ENCODE measurements at places on chromosomes 7 and 10.

DNA sequence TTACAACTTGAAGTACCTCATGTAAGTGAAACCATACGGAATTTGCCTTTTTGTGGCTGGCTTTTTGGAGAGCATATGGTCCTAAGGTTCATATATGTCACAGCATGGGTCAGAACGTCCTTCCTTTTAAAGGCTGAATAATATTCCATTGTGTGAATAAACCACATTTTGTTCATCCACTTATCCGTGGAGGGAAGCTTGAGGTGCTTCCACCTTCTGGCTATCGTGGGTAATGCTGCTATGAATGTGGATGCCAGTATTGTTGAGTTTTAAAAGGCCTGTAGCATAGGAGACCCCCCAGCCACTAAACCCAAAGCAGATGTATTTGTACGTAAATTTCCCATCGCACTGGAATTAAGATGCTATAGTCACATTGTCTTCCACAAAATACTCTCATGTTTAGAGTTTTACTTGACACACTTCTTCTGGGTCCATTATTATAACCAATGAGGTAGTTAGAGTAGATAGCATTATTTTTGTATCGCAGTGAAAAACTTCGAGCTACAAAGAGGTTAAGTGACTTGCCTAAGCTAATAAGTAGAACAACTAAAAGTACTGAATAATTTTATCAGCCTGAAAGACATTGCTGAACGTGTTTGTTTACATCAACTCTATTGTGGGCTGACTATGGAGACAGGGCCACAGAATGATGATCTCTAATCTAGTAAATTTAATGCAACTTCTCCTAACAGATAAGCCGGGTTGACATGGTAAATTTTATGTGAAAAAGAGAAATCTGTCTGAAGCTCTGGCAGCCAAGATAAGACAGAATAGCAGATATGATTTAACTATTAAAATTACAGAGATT is 183.0 kb upstream of the CTBP2 start:
- no peak for DNase-seq

- no peak for DNase-seq
These were observed 73.2 kb upstream of the DGKI start for GRCh38 chr7:137919987-137920386.

GRCh38 chr7:103593691-103594090 is 147.7 kb upstream of the SLC26A5 start:
- no peak for DNase-seq

GRCh38 chr7:47504551-47505311 is 77.2 kb downstream of the TNS3 start:
- DNase-seq: no peak

GRCh38 chr7:105286441-105286840 is 102.3 kb downstream of the SRPK2 start:
- no peak for DNase-seq

- DNase-seq: no peak
These were observed 376.9 kb downstream of the LRRTM3 start for GRCh38 chr10:67302701-67303100.

GRCh38 chr10:29850371-29850770 is 209.0 kb downstream of the JCAD start:
- DNase-seq: no peak

DNA sequence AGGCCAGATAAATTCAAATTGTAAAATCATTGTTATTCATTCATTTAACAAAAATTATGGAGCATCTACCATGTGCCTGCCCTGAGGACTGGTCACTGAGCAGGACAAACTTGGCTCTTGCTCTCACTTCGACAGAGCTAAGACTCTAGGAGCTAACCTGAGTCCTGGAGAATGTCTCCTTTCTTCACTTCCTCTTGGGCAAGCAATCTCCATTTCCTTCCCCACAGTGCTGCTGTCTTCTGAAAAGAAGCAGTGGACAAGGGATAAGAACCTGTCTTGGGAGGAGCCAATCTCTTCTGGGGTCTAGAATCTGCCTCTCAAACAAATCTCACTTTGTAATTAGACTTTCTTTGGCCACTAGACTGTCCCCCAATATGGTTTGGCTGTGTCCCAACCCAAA is 76.2 kb upstream of the PLXNA4 start:
- no peak for DNase-seq

- no peak for DNase-seq
These were observed 108.8 kb upstream of the PCLO start for GRCh38 chr7:83271212-83272099.

- no peak for DNase-seq
These were observed 47.5 kb downstream of the ACSM6 start for GRCh38 chr10:95241533-95241932.

DNA sequence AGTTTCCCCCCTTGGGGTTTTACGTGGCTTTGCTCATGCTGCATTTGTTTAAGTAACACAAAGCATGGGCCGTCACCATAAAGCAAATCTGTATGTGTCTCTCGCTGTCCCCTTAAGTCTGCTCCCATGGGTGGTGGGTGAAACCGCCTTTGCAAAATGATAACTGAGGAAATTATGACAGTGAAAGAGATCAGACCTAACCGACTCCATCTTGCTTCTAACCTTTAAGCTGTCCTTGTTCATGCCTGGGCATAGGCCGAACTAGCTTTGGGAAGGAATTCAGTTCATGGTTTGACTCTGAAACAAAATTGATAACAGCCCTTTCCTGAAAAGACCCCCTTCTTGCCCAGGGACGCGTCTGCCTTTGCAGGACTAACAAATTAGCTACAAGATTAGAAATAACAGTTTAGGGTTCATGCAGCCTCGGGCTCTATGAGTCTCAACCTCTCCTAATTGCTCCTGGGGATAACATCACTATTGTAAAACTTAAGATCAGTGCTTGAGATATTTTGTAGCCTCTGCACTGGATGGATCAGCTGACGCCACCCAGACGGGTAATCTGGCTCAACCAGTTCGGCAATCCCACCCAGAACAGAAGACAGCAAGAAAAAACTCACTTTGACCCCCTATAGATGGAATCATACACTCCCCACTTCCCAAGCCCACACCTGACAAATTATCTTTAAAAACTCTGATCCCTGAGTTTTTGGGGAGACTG is 623.7 kb downstream of the TYW1 start:
- DNase-seq: no peak

- no peak for DNase-seq
These were observed 88.4 kb downstream of the FAS start for GRCh38 chr10:89078724-89079672.

GRCh38 chr7:106870983-106871410 is 5.9 kb downstream of the PIK3CG start:
- DNase-seq: no peak

- no peak for DNase-seq
These were observed 22.2 kb upstream of the RASSF4 start for GRCh38 chr10:44937196-44938005.

DNA sequence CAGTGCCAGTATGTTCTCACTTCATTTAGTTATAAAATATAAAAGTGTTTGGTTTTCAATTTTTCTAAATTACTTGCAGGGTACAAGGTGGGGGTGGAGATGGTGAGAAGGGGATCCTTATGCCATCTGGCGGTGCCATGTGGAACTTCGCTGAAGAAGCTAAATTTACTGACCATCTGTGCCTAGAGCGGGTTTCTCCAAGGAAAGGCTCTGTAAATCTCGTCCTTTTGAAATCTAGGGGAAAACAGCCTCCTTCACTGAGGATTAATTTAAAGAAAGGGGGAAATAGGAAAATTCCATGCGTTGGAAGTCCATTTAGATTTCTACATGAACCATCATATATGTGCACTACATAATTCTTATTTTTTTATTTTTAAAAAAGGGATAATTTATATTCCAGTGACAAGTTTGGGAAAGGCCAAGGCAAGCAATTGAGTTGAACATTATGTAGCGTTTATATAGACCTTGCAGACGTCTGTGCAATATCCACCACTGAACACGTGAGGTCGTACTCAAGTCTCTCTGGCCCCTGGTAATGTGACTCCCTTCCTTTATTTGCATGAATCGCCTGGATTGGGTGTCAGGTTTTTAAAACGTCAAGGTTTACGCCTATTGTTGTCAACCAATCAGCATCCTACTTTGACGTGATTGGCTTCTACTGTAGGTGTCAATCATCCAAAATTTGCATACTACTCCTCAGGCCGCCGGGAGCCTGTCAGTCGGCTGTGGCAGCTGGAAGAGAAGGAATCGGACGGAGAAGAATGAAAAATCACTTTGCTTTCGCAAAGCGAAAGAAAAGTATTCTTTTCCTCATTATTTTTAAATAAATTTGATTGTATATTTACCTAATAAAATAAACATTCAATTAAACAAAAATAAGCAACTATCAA is 297.1 kb upstream of the NFE2L3 start:
- DNase-seq: peak; percentile 41

GRCh38 chr7:87866089-87866488 is 10.1 kb downstream of the SLC25A40 start:
- DNase-seq: no peak

DNA sequence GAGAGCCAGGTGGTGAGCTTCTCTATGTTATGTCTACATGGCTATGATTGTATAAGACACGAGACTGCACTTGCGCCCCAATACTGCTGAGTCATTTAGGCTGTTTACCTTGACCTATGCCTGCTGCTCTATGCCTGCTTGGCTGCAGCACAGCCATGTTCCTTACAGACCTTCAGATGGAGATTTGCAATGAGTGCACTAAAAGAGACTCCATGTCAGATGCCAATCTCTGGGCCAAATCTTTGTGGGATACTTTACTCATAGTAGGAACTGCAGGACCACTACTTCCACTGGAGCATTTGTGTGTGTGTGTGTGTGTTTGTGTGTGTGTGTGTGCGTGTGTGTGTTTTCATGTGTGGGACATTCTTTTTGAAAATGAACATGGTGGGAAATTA is 50.0 kb upstream of the KMT2E start:
- DNase-seq: no peak

DNA sequence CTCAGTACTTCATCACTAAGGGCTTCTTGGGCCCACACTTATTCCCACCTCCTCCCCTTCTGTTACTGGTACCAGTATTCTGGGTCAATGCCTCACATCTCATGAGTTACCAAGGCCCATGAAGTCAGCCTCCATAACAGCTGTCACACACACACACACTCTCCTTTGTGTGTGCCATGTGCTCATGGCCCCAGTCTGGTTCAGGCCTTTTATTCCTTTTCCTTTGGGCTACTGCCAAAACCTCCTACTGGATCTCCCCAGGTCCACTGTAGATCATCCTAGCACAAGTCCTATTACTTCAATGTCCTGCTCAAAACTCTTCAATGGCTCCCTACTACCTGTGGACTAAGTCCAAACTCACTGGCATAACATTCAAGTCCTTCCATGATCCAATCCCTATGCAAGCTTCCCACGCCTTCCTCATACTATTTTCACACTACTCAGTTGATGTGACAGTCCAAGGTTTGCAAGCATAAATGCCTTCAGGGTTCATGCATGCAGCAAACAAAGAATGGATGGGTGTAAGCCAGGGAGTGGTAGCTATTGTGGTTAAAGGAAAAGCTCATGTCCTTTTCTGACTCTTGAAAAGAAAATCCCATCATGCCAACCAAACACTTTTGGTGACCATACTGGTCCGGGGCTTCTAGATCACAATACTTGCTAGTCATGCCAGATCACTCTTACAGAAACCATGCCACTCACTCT is 68.1 kb downstream of the CCDC6 start:
- no peak for DNase-seq

GRCh38 chr10:44178856-44179255 is 206.0 kb downstream of the CXCL12 start:
- DNase-seq: no peak

GRCh38 chr7:767580-767940 is 40.5 kb upstream of the PRKAR1B start:
- DNase-seq: no peak

GRCh38 chr10:126930883-126931503 is 25.8 kb downstream of the DOCK1 start:
- DNase-seq: no peak

GRCh38 chr7:71482284-71482683 is 350.3 kb downstream of the GALNT17 start:
- DNase-seq: no peak
